ENCODE measurements at places on chromosomes 13 and 19.

GRCh38 chr19:35797663-35798062 is 15.0 kb downstream of the PRODH2 start:
- no peak overlapping the region for H3K4me3 ChIP-seq
- H3K27me3 ChIP-seq: no peaks in the 10 kb centered on the region
- H3K36me3 ChIP-seq: no peaks in the 10 kb centered on the region
- no peaks in the 10 kb centered on the region for H3K4me1 ChIP-seq
- DNase-seq: no peak

DNA sequence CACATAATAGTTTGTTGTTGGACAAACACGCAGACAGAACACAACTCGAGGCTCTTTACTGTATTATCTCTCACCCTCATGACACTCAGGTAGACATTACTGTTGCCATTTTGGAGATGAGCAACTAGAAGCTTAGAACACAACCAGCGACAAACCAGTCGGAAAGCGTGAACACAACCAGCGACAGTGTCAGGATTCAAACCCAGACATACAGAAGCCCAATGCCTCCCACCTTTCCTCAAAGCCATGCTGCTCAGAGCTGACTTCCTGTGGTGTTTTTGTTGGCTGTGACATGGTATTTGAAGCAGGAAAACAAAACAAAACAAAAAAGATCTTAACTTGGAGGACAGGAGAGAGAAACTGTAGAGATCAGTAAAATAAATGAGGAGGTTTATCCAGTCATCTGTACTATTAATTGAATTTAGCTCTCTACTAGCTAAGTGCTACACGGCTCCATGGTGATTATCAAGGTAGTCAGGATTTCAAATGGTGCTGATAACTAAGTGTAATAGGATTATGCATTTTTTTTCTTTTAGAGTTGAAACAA is 92.1 kb downstream of the STARD13 start:
- no peak for DNase-seq
- H3K4me1 ChIP-seq: peaks cover 8% of the 10 kb centered on the region
- no peaks in the 10 kb centered on the region for H3K36me3 ChIP-seq
- H3K4me3 ChIP-seq: no peak overlapping the region
- no peaks in the 10 kb centered on the region for H3K27me3 ChIP-seq
- H3K27ac ChIP-seq: peak overlapping the region; percentile 34

DNA sequence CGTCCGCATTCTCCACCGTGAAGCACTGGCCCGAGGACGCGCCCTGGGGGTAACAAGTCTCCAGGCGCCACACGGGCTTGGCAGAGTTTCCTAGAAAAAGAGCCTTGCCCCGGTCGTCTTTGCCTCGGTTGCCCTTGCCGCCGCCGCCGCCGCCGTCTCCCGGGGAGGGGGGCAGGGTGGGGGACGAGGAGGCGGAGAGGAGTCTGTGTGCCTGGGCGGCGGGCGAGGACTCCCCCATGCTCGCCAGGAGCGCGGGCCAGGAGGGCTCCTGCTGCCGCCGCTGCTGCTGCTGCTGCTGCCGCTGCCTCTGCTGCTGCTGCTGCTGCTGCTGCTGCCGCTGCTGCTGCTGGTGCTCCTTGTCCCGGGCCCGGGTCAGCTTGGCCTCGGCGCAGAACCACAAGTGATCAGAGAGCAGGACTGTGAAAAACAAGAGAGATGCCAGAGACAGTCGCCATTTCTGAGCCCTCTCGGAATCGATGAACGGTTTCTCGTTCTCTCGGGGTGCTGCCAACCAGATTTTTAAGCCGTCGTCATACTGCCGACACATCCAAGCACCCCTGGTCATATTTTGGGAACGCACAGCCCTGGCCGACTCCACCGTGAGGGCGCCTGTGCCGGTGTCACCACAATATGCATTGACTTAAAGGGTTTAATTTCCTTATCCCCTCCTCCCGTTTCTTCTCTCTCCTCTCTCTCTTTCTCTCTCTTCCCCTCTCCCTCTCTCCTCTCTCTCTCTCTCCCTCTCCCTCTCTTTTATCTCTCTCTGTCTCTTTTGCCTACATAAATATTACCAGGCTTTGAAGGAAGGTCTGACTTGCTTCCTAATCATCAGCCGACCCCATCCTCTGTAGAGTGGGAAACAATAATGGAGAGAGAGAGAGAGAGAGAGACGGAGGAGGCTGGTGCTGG is 349.1 kb downstream of the LIG4 start:
- H3K27ac ChIP-seq: no peak overlapping the region
- H3K4me3 ChIP-seq: peak overlapping the region; percentile 52
- no peak for DNase-seq
- H3K36me3 ChIP-seq: no peaks in the 10 kb centered on the region

DNA sequence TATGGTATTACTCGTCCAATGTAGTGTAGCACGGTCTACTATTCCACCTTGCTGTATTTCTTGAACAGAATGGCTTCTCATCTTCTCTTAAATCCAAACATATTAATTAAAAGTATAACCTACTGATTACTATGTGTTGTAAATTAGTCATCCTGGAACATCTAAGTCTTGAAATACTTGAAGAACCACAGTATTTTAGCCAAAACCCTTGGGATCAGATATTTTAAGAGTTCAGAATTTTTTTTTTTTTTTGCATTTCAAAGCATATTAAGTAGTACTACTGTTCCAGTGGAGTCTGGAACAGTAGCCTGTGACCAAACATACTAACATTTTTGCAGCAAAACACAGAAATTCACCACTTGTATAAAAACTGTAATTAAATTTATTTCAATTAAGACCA is 30.1 kb downstream of the ZC3H13 start:
- H3K36me3 ChIP-seq: no peaks in the 10 kb centered on the region
- no peak overlapping the region for H3K27ac ChIP-seq
- DNase-seq: no peak
- H3K4me1 ChIP-seq: no peaks in the 10 kb centered on the region
- H3K4me3 ChIP-seq: no peak overlapping the region

- no peaks in the 10 kb centered on the region for H3K27me3 ChIP-seq
- no peaks in the 10 kb centered on the region for H3K4me1 ChIP-seq
- no peak overlapping the region for H3K27ac ChIP-seq
Measured at GRCh38 chr13:52868190-52868589, 19.8 kb upstream of the PCDH8 start.

DNA sequence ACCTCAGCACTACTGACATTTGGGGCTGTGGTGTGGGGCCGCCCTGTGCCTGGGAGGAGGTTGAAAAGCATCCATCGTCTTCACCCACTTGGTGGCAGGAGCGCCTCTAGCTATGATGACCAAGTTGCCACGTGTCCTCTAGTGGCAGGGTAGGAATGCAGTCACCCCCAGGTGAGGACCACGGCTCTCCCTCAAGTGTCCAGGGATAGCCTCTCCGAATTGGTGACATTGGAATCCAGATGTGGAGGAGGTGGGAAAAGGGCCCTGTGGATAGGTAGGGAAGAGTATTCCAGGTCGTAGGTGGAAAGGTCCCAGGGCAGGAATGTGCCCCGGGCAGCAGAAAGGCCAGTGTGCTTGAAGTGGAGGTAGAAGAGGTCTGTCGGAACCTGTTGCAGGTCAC is 37.6 kb downstream of the ARHGEF18 start:
- no peaks in the 10 kb centered on the region for H3K4me1 ChIP-seq
- no peaks in the 10 kb centered on the region for H3K27me3 ChIP-seq
- H3K4me3 ChIP-seq: no peak overlapping the region
- DNase-seq: no peak

GRCh38 chr19:6958791-6959190 is 62.4 kb downstream of the MBD3L2B start:
- no peaks in the 10 kb centered on the region for H3K4me1 ChIP-seq

GRCh38 chr13:95784161-95784899 is 107.4 kb downstream of the DNAJC3 start:
- no peak overlapping the region for H3K4me3 ChIP-seq
- no peak for DNase-seq
- no peaks in the 10 kb centered on the region for H3K4me1 ChIP-seq

GRCh38 chr13:97417698-97418097 is 16.3 kb upstream of the RAP2A start:
- no peaks in the 10 kb centered on the region for H3K36me3 ChIP-seq
- H3K27me3 ChIP-seq: no peaks in the 10 kb centered on the region
- H3K4me1 ChIP-seq: no peaks in the 10 kb centered on the region
- DNase-seq: no peak
- no peak overlapping the region for H3K27ac ChIP-seq
- no peak overlapping the region for H3K4me3 ChIP-seq

DNA sequence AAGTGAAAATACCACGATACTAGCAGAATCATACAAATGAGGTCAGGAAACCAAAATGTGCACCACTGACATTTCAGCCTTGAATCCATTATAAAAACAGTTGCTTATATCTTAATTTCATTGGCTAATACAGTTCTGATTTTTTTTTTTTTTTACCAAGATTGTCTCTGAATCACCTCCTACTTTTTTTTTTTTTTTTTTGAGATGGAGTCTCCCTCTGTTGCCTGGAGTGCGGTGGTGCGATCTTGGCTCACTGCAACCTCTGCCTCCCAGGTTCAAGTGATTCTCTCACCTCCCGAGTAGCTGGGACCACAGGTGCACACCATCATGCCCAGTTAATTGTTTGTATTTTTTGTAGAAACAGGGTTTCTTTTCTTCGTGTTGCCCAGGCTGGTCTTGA is 270.2 kb downstream of the LMO7 start:
- no peaks in the 10 kb centered on the region for H3K36me3 ChIP-seq
- no peak for DNase-seq
- H3K27me3 ChIP-seq: no peaks in the 10 kb centered on the region
- no peak overlapping the region for H3K27ac ChIP-seq
- peaks cover 5% of the 10 kb centered on the region for H3K4me1 ChIP-seq
- no peak overlapping the region for H3K4me3 ChIP-seq

GRCh38 chr19:6214881-6215541 is 64.8 kb downstream of the MLLT1 start:
- H3K27me3 ChIP-seq: no peaks in the 10 kb centered on the region
- DNase-seq: no peak
- H3K4me3 ChIP-seq: no peak overlapping the region
- H3K36me3 ChIP-seq: no peaks in the 10 kb centered on the region
- no peak overlapping the region for H3K27ac ChIP-seq

- H3K27me3 ChIP-seq: no peaks in the 10 kb centered on the region
- no peaks in the 10 kb centered on the region for H3K36me3 ChIP-seq
- peaks cover 24% of the 10 kb centered on the region for H3K4me1 ChIP-seq
- H3K4me3 ChIP-seq: no peak overlapping the region
Measured at GRCh38 chr13:114107686-114108081, 24.7 kb downstream of the RASA3 start.

- peak; percentile 32 for DNase-seq
- H3K27me3 ChIP-seq: no peaks in the 10 kb centered on the region
- peak overlapping the region; percentile 57 for H3K4me3 ChIP-seq
- peak overlapping the region; percentile 47 for H3K27ac ChIP-seq
- peaks cover 12% of the 10 kb centered on the region for H3K4me1 ChIP-seq
- no peaks in the 10 kb centered on the region for H3K36me3 ChIP-seq
Measured at GRCh38 chr19:11737964-11738745, 591 bp downstream of the ZNF823 start.

DNA sequence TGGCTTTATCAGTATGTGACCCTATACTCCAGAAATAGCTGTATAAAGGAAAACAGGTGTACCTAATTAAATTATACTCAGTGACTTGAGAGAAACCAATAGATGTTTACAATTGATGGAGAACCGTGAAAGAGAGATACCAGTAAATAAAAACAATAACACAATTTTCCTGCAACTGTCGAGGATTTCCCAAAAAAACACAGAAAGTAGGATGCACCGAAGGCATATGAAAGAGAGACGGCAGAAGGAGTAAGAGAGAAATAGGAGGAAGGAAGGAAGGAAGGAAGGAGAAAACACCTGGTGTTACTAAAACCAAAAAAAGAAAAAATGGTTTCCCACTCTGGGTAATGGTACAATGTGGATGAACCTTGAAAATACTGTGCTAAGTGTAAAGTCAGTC is 6.8 kb upstream of the ZNF229 start:
- no peak overlapping the region for H3K4me3 ChIP-seq
- no peaks in the 10 kb centered on the region for H3K4me1 ChIP-seq
- H3K27me3 ChIP-seq: no peaks in the 10 kb centered on the region
- no peaks in the 10 kb centered on the region for H3K36me3 ChIP-seq
- H3K27ac ChIP-seq: no peak overlapping the region

DNA sequence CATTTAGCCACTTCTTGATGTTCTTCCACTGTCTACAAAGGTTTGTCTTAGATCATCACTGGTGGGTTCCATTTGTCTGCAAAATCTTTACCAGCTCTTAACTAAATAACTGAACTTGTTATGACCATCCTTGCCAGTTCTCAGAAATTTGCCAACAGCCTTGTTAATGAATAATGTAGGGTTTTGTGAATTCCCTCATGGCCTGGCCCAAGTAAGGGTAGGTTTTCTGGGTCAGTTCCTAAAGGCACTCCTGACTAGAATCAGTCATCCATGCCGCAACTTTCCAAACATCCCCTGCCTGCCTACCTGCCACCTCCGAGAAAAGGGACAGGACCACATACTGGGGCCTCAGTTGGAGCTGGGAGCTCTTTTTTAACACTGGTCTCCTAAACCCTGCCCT is 4.0 kb downstream of the COL4A1 start:
- H3K27me3 ChIP-seq: no peaks in the 10 kb centered on the region
- no peaks in the 10 kb centered on the region for H3K4me1 ChIP-seq
- no peak overlapping the region for H3K4me3 ChIP-seq

- H3K4me1 ChIP-seq: no peaks in the 10 kb centered on the region
- H3K36me3 ChIP-seq: no peaks in the 10 kb centered on the region
- no peak overlapping the region for H3K27ac ChIP-seq
- DNase-seq: no peak
- no peaks in the 10 kb centered on the region for H3K27me3 ChIP-seq
Measured at GRCh38 chr19:13130886-13131490, 12.9 kb downstream of the NACC1 start.

- H3K4me3 ChIP-seq: no peak overlapping the region
- no peaks in the 10 kb centered on the region for H3K27me3 ChIP-seq
- no peak for DNase-seq
- H3K27ac ChIP-seq: no peak overlapping the region
Measured at GRCh38 chr13:37029617-37030016, 29.0 kb downstream of the EXOSC8 start.

DNA sequence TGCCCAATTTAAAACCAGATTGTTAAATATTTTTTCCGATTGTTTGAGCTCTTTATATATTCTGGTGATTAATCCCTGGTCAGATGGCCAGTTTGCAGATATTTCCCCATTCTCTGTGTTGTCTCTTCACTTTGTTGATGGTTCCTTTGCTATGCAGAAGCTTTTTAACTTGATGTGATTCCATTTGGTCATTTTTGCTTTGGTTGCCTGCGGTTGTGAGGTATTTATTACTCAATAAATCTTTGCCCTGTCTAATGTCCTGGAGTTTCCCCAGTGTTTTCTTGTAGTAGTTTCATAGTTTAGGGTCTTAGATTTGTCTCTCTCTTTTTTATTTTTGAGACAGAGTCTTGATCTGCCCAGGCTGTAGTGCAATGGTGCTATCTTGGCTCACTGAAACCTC is 23.8 kb upstream of the LMO7 start:
- no peaks in the 10 kb centered on the region for H3K4me1 ChIP-seq
- H3K36me3 ChIP-seq: no peaks in the 10 kb centered on the region
- no peak for DNase-seq
- no peaks in the 10 kb centered on the region for H3K27me3 ChIP-seq
- no peak overlapping the region for H3K4me3 ChIP-seq
